ENCODE measurements at places on chromosomes 3 and 15.

- DNase-seq = no peak
Observed at GRCh38 chr15:78207110-78207458, 27.3 kb downstream of the ACSBG1 start.

DNA sequence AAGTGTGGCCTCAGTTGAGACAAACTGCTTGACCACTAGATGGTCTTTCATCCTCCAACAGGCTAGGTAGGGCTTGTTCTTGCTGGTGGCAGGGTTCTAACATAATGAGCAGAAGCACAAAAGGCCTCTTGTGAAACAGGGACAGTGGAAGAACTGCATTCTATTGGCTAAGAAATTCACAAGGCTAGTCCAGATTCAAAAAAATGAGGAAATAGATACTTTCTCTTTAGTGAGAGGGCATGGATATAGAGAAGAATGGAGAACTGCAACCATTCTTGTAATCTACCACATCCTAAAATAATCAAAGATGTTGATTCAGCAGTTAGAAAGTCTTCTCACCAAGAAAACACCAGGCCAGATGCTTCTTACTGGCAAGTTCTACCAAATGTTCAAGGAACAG lies 143.7 kb upstream of the LRIG1 start:
- DNase-seq = no peak

DNA sequence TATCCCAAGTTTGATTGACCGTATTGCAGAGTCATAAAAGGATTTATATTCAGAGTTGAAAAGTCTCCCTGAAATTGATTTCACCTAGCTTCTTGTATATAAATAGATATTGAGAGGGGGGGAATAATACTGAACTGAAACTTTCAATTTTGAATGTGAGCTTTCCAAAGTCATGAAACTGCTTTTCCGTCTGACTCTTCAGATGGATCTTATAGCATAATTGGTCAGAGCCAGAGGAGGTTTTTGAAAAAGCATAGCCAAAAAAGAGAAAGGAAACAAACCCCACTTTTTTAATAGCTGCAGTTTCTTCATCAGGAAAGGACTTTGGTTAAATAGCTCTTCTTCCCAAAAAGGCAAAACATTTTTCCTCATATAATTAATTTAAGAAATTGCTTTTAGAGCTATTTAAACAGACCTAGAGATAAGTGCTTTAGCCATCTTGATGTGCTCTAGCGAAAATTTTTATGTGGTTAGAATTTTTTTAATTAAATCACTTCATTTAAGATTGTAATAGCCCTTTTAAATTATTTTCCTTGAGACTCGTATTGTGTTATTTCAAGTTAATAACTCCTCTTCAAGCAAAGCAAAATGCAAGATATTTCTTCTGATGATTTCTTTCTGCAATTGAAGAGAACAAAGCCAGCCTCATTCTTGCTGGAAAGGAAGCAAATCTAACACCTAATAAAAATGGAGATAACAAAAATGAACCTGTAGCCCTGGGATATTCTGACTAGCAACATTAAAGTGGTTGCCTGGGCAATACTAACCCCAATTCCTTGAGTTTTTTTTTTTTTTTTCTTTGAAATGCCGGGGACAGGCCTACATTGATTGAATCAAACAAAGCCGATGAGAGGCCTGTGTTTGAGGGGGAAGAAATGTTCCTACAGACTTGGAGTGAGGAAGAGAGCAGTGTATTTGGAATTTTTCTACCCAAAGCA lies 173.6 kb downstream of the PTPRG start:
- no peak for DNase-seq

- DNase-seq = no peak
Observed at GRCh38 chr3:177569875-177570657, 372.8 kb upstream of the TBL1XR1 start.

- no peak for DNase-seq
Observed at GRCh38 chr3:27661797-27662196, 60.3 kb downstream of the EOMES start.

DNA sequence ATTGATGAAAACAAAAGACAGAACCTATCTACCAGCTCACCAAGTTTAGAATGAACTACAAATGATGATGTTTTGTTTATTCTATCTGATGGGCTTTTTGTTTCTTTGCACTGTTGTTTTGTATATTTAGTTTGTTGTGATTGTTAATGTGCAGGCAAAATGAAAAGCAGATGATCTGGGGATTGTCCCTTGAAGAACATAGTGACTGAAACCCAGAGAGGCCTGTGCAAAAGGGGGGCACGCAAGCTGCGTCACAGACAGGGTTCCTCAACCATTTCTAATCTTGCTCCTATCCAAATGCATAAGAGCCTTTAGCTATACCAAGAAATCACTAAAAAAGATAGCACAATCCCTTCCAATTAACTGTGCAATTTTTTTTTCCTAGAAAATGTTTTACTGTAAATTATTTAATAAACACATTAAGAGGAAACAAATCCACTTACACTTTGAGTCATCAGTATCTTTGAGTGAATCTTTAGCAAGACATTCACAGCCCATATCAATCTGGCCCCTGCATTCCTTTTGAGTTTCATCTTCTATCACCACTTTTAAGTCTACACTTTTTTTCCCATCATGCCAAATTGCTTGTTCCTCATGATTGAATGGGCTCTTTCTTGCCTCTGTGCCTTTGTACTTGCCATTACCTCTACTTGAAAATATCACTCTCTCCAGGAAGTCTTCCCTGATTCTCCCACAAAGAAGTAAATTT lies 220.3 kb downstream of the ATP8B4 start:
- DNase-seq = no peak

DNA sequence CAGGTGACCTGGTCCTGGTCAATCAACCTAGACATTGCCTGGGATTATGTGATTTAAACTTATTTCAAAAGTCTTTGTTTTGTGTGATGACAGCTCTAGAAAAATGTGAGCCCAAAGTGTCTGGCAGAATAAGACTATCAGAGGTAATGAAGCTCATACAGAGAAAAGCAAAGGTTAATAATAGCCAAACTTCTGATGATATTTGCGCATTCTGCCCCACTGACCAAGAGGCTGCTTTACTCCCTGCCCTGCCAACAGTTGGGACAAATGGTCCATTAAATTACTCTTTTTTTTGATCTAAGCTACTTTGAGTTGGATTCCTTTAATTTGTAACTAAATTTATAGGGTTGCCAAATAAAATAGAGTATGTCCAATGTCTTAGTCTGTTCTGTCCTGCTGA lies 911.2 kb downstream of the MCTP2 start:
- no peak for DNase-seq

- DNase-seq = no peak
Observed at GRCh38 chr15:83174891-83175290, 32.7 kb downstream of the HDGFL3 start.

DNA sequence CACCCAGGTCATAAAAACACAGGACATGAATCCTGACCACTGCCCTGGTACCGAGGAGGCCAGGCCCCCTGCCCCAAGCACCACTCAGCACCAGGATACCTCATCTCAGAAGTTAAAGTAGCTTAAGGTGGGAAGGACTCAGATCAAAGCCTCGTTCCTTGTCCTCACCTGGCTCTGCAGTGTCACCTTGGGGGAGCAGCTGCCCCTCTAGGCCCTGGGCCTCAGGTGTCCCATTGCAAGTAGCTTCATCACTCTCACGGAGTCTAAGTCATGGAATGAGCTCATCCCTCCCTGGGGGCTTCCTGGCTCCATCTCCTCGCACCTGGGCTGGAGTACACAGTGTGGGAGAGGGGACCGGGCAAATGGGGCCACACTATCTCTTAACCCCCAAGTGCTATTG lies 148.0 kb downstream of the TPRA1 start:
- no peak for DNase-seq

DNA sequence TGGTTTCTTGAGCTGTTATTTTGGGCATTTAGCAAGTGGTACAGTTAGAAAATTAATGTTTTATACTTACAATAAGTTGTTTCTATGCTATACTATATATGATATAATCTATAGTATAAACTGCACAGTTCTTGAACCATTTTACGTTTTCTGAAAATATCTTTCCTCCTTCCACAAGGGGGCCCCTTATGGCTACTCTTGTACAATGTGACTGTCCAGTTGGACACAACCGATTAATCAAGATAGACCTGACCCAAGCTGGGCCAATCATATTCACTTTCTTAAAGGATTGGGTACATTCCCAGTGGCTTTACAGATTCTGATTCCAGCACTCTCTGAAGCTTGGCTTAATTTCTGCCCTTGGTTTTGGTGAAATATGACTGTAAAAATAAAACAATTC lies 953.4 kb downstream of the AGBL1 start:
- DNase-seq = no peak

DNA sequence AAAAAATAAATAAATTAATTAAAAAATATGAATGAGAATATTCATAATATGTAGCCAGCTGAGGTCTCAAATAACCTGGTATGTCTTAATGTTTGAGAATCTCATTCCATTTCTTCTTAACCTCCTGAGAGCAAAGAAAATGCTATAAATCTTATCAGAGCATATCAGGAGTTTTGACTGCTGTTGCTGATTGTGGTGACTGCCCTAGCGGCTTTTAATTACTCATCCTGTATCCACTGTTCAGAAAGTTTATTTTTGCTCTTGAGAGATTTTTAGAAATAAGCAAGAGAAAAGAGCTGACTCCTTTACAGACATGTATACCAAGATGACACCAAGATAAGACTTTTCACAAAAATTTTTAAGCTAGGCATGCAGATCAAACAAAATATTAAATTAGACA lies 454.8 kb upstream of the CBLB start:
- no peak for DNase-seq

- no peak for DNase-seq
Observed at GRCh38 chr3:106392915-106393314, 524.1 kb upstream of the CBLB start.

- DNase-seq = no peak
Observed at GRCh38 chr15:62745621-62746225, 296.8 kb upstream of the TPM1 start.

DNA sequence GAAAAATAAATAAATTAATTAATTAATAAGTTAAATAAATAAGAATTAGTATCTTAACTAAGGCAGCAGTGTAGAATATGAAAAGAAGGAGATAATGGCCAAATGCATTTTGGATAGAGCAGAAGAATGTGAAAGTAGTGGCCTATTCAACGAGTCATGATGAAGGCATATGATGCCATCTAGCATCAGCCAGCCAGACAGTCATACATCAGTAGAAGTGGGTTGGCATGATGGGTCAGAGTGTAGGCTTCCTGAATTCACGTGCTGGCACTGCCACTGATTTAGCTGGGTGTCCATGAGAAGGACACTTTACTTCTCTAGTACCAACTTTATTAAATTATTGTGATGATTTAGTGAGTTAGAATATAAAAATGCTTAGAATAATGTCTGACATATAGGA lies 256.1 kb upstream of the ARPP21 start:
- DNase-seq = peak; percentile 10

DNA sequence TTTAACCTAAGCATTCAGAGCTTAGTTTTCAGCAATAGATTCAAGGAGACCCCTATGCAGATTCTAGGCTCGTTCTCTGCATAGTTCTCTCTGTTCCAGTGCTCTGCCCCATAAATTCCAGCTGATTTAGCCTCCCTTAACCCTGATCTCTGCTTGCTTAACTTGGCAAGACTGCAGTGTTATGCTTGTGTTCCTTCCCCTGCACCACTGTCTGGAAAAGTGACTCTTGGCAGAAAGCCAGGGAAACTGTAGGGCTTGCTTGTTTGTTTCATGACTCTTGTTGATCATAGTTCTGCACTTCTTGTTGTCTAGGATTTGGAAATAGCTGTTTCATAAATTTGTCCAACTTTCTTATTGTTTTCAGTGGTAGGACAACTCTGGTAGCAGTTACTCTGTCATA lies 40.1 kb downstream of the ANAPC13 start:
- DNase-seq = peak; percentile 51

- no peak for DNase-seq
Observed at GRCh38 chr3:52891615-52892081, 5.7 kb downstream of the STIMATE start.
